ENCODE measurements at places on chromosomes 1 and 21.

DNA sequence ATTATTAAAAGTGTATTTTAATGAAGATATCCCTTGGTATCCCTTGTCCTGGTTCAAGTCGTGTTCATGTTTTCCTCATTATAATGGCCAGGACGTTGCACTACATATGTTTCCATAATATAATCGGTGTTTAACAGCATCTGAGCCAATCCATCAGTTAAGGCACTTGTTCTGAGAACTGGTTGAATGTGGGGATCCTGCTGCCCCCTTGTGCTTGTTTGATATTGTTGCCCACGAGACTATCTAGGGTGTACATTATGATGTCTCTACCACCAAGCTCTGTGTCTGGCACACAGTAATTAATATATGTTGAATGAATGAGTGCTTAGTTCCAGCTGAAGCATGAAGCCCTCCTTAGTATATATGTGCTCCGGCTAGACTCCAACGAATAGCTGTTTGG lies 193.0 kb downstream of the CACNA1E start:
- DNase-seq = peak; percentile 46

DNA sequence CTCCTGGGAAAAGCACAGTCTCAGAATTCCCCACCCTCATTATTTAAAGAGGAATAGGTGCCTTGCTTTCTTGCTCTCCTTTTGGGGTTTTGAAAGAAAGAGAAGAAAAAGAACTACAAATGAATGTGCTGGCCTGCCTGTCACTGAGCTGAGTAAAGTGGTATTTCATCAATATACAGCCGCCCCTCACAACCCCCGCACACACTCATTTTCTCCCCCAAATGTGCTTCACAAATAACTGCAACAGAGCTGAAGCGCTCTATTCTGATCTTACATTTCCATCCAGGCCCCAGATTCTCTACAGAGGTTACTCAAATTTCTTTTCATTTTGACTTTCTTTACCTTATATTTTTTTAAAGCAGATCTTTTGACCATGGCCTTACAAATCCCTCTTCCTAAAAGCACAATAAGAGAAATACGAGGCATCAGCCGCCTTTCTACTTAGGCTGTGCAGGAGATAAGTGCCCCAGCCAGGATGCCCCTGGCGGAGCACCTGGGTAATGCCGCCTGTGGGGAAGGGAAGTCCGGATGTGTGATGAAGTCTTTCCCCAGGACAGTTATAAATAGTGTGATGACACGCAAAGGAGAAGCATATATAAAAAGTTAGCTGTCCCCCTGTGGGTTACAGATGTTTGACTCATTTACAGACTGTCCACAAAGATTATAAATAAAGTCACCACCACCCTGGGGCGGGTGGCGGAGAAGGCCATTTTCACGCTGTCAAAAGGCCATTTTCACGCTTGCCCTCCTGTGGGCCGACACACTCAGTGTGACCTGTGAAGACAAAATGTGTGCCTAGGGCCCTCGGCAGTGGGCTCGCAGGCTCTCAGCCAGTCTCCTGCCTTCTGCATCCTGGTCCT lies 6.5 kb downstream of the KCNN3 start:
- DNase-seq = peak; percentile 79

DNA sequence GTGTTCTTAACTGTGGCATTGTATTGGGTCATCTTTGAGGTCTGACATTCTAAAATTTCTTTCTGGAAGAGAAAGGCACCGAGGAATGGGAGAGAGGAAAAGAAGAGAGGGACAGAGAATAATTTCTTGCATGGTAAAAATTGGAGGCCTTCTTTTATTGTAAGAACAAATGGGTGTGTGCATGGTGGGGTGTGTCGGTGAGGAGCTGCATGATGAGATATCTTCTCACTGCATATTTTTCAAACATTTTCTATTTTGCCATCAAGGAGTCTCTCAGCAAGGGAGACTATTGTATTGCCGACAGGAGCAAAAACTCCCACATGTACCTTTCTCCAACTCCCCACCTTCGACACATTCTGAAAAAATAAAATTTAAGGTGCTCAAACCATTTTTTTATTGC lies 6.5 kb upstream of the CTSE start:
- no peak for DNase-seq

GRCh38 chr1:196933531-196934189 lies 9.9 kb upstream of the CFHR2 start:
- no peak for DNase-seq

- DNase-seq = peak; percentile 70
Measured at GRCh38 chr1:213564215-213564659, 423.5 kb upstream of the PROX1 start.

GRCh38 chr1:70459496-70460225 lies 48.6 kb downstream of the CTH start:
- DNase-seq = peak; percentile 66

DNA sequence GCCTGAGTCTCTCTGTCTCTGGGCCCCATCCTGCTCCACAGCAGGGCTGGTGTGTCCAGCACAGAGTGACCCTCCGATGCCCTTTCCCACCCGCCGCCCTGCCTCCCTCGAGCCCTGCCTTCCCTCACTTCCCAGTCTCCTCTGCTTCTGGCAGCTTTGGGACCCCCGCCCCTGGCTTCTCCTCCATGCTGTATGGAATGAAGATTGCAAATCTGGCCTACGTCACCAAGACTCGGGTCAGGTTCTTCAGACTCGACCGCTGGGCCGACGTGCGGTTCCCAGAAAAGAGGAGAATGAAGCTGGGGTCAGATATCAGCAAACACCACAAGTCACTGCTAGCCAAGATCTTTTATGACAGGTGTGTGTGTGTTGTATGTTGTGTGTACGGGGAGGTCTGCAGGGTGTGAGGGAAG lies 14.3 kb downstream of the MOV10 start:
- no peak for DNase-seq

DNA sequence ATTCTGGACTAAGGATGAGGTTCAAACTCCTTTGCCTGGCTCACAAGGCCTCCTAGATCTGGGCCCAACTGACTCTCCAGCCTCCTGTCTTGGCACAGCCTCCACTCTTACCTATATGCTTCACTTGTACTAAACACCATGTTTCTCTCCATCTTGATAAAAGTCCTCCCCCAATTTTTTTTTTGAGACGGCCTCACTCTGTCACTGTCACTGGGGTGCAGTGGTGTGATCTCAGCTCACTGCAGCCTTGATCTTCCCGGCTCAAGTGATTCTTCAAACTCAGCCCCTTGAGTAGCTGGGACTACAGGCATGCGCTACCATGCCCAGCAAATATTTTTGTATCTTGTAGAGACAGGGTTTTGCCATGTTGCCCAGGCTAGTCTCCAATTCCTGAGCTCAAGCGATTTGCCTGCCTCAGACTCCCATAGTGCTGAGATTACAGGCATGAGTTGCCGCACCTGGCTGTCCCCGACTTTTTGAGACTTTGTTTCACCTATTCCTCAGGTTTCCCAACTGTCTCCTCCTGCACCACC lies 39.7 kb downstream of the CD34 start:
- DNase-seq = no peak

DNA sequence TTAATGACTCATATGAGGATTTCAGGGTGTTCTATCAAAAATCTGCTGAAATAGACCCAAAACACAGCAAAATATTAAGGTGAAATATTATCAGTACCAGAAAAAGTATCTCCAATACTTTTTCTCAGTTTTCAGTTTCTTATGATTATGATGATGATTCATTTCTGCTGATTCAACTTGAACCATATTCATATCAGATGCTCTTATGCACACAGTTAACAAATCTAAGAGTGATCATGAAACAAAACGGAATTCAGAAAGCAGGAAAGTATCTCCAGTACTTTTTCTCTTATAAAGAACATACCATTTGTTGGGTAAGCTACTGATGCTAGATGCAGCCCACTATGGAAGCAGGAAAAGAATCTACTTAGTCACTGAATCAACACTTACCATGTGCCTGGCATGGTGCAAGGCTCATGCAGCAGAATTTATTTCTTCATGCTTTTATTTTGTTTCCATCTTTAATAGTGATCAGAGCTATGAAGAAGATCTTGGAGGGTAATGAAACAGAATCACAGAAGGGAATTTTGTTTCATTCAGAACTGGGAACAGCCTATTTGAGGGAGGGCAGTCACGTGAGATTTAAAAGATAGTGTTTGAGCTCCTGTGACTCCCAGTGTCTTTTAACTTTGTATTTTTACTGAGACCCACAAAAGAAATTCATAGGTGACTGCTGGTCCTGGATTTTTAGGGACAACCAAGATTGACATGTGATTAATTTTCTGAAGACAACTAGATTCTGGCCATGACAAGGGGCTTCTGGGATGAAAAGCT lies 480.6 kb downstream of the SETD4 start:
- DNase-seq = no peak

DNA sequence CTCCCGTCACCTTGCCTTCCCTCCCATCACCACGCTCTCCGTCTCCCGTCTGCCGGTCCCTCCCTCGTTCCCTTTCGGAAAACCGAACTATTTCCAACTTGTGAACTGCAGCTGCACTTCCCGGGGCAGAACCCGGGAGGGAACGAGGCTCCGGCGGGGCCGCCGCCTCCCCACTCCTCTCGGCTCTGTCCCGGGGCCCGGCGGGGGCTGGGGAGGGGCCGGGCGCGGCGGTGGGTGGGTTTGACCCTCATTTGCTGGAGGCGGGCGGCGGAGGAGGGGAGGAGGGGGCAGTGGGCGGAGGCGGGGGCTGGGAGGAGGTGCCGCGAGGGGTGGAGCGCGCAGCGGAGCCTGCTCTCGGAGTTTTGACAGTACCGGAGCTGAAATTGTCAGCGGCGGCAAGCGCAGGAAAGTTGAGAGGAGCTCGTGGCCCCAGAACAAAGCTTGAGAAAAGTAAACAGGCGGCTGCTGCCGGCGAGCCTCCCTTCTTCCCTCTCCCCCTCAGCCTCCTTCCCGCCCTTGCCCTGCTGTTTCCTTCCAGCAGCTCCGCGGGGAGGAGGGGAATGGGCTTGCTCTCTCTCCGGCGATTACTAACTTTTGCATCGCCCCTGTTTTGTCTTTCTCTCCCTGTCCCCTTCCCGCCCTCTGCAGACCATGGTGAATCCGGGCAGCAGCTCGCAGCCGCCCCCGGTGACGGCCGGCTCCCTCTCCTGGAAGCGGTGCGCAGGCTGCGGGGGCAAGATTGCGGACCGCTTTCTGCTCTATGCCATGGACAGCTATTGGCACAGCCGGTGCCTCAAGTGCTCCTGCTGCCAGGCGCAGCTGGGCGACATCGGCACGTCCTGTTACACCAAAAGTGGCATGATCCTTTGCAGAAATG lies 2.9 kb downstream of the LMO4 start:
- peak; percentile 96 for DNase-seq

GRCh38 chr1:161215076-161215475 lies at the start of gene FCER1G:
TSS of gene FCER1G (plus strand) at chr1:161215295. CDS start at chr1:161215322, 27 bp downstream.
- no peak for DNase-seq

- DNase-seq = no peak
Measured at GRCh38 chr1:91831132-91831930, 54.6 kb downstream of the TGFBR3 start.

- no peak for DNase-seq
Measured at GRCh38 chr21:23402929-23403520, 2204.3 kb downstream of the MRPL39 start.

DNA sequence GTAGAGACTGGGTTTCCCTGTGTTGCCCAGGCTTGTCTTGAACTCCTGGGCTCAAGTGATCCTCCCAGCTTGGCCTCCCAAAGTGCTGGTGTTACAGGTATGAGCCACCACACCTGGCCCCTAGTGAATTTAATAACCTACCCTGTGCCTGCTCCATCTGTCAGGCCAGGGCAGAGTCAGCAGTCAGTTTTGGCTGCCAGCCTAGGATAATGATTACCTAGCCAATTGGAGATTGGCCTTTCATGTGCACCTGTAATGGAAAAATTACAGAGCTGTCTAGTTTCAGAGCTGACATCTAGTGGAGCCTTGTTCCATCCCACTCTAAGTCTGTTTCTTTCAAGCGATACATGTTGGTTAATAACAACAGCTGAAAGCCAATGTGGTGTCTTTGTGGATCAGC lies 92.0 kb downstream of the DIRAS3 start:
- DNase-seq = no peak

DNA sequence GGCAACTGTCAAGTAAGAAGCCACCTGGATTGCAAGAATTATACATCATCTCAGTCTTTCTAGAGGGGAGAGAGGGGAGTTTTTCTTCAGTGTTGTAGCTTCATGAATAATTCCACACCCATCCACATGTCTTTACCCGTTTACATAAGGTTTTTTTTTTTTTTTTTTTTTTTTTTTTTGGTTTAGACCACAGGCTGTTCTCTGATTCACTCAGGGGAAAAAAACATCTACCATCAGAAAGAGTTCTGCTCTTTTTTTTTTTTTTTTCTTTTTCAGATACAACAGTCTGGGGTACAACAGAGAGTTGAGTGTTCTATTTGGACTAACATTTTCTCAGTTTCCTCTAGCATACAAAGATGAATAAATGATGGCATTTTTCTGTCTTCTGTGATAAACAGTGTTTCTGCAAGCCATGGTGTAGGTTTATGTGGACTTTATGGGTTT lies 4.9 kb upstream of the KIF14 start:
- DNase-seq = peak; percentile 22

GRCh38 chr1:41708332-41708731 lies 210.4 kb downstream of the HIVEP3 start:
- DNase-seq = no peak

DNA sequence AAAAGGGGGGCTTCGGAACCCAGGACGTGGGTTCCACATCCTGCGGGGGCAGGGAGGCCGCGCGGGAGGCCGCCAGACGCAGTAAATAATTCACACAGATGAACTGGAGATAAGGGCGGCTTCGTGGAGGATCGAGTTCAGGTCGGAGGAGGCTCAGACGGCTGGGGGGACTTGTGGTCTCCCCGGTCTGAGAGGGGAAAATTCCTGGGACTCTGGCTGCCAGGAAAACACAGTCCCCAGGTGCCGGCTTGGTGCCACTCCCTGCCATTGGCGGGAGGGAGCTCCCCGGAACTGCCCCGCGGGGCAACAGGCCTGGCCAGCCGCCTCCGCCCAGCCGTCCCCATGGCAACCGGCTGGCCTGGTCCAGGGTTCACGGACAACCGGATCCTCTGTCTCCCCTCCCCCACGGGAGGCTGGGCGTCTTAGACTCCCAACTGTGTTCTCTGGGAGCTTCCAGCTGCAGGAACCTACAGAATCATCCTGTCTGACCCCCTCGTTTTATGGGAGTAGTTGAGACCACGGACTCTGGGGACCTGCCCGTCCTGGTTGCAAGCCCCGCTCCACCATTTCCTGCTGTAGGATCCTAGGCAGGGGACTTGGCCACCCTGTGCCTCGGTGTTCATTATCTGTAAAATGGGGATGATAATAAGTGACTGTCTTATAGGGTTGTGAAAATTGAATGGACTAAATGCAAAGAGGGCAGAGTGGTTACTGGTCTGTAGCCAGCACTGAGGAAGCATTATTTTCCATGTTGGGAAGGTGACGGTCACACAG lies 9.6 kb downstream of the CAMK2N1 start:
- DNase-seq = peak; percentile 81

DNA sequence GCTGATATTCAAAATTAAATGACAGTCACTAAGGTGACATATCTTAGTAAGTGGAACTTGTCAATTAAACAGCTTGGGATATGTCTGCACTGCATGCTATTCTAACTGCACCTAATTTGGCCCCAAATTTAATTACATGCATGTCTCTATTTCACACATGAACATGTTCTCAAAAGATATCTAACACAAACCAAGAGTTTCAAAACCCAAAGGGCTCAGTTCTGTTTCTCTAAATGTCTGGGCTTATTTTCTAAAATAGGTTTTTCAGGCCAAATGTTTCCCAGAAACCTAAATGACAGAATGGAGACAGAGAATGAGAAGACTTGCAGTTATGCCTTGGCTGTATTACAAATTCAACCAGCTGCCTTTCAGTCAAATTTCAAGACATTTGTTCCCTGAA lies 11.3 kb downstream of the RAB29 start:
- DNase-seq = no peak

Data from mesendoderm (in vitro differentiated cells).